ENCODE measurements at places on chromosomes 12 and 14. TPM values are rescaled to one million over a fixed set of nuclear protein-coding genes. Genes with fewer than 3 reads are reported as not detected.

ZNF705A gene
- not detected for total RNA-seq

DLGAP5 gene
- total RNA-seq = not detected

INHBC gene
- total RNA-seq = not detected

DNA sequence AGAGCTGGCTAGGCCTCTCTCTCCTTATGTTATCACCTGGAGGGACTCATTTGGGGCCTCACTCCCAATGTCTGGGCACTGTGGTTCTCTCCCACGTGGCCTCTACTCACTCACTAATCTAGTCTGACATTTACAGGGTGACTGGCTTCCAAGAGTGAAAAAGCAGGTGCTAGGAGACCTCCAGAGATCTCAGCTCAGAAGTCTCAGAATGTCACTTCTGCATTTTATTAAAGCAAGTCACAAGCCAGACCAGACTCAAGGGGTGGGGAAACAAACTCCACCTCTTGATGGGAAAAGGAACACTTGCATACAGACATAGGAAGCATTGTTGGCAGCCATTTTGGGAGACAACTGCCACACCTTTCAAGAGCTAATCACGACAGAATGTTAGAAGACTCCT is 175.9 kb downstream of the MON2 start:
- no peak for ATAC-seq

DNA sequence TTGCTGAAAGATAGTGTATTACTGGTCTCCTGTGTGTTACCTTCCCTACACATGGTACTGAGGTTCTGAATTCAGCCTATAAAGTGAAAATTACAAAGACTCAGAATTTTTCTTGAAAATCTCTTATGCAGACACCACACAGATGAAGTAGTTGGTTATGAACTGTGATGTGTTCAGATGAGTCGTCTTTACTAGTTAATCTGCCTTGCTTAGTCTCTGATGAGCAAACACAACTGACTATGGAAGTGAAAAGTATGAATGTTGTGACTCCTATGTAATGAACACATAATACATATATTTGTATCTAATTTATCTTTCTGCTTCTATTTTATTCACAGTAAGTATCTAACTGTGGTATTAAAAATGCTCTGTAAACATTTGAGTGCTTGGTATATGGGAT is 4.7 kb downstream of the MTERF2 start:
- ATAC-seq = no peak

DNA sequence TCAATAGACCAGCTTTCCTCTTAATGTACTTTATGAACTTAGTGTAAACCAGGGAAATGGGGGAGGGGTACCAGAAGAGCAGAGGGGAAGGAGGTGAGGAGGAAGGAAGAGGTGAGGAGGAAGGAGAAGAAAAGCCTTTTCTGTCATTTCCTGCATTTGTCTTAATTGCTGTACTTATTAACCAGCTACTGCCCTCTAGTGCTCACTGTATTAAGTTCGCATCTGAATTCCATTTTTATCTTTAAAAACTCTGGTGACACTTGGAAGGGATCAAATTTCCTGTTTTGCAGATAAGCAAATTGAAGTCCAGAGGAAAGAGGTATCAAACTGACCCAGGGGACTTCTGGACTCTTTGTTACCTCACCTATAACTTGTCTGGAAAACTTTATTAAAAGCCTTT is 22.2 kb downstream of the MANSC1 start:
- ATAC-seq = peak; percentile 34

DNA sequence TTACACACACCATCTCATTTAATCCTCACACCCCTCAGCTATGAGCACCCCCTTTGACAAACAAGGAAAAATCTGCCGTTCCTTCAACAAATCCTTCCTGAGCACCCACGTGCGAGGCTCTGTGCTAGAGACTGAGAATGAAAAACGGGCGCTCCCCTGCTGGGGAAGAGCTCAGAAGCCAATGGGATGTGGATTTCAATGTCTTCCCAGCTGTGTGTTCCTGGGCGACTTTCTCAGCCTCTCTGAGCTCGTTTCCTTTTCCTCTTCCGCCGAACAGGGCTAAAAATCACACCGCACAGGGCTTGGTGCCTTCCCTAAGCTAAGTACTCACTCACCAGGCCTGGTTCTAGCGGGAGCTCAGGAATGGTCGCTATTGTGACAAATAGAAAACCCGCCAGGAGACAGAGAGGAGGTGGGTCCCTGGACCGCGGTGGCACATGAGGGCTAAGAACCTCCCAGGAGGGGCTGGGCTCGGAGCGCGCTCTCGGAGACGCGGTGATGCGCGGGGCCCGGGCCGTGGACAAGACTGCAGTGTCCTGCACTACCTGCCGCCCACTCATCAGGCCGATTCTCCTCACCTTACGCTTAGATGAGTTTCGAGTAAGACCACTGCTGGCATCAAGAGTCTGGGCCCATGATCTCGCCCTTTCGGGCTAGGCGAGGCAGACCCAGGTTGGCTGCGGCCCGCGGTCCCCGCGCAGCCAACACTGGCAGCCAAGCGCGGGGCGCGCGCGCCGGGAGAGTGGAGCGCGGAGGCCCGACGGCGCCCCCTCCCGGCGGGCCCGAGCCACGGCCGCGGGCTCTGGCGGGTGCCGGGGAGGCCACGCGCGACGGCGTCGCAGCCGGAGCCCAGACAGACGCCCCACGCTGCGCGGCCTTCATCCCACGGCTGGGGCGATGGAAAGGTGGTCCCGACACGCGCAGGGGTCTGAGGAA is 17.0 kb downstream of the ZDHHC22 start:
- ATAC-seq = peak; percentile 89

DNA sequence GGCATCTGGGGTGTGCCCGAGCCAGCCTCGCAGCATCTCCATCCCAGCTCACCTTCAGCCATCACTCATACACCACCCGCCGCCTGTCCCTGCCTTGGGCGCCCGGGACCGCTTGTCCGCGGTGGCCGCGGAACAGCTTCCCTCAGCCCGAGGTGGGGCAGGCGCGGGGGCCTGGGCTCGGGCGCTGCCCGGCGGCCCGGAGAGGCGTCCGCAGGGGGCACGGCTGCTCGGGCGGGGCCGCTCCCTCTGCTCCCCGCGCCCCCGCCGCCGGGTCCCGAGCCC is 430 bp downstream of the SLC41A2 start:
- peak; percentile 42 for ATAC-seq

DNA sequence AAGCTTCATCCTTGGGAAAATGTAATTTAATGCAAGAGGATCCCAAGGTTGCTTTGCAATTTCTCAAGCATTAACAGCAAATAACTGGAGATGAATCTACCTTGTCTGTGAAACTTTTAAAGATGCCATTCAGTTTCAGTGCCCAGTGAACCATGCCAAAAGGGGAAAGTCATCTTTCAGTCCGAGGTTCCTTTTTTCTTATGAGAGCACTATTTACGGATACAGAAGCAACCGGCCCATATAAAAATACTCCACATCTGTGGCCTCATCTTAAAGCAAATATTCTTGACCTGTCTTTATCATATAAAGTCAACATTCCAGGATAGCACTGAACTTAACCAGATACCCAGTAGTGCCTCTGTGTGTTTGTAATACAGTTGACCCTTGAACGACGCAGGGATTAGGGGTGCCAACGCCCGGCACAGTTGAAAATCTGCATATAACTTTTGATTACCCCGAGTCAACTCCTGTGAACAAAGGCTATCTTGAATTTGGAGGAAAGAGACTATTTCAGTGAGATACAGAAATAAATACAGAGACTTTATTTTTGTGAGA is 209.4 kb downstream of the PCNX1 start:
- no peak for ATAC-seq

Measured in gastroesophageal sphincter (tissue), 4 donors.